Stimulated activated CD8-positive, alpha-beta memory T cell treated with anti-CD3 and anti-CD28 coated beads, Interleukin-4, amount 100 ng/mL, for 48 hours (primary cell): ENCODE measurements at places on chromosomes 5 and 9.

DNA sequence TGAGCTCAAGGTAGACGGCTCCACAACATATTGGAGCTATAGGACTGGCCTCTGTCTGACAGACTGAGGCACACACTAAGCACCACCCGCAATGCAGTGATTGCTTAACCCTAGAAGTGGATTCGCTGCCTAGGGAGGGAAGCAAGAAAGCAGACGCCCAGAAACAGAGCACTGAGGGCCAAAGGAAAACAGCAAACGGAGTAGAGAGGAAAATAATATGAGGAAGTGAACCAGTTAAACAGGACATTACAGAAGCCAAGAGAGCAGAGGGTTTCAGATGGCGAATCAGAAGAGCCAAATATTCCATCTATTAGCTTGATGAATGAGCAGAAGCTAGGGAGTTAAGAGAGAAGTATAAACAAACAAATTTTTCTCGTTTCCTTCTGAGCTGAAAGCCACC, 139.2 kb upstream of the LHFPL2 start:
- DNase-seq, result no peak

- DNase-seq, result no peak
These were observed 190.3 kb downstream of the TMEM167A start for GRCh38 chr5:82886911-82887310.

- DNase-seq, result peak; percentile 5
These were observed 78.0 kb downstream of the AMBP start for GRCh38 chr9:114000063-114000454.

GRCh38 chr9:133378408-133378962, 2.3 kb downstream of the STKLD1 start:
- no peak for DNase-seq

GRCh38 chr5:109506556-109506955, 96.8 kb upstream of the PJA2 start:
- DNase-seq, result no peak

DNA sequence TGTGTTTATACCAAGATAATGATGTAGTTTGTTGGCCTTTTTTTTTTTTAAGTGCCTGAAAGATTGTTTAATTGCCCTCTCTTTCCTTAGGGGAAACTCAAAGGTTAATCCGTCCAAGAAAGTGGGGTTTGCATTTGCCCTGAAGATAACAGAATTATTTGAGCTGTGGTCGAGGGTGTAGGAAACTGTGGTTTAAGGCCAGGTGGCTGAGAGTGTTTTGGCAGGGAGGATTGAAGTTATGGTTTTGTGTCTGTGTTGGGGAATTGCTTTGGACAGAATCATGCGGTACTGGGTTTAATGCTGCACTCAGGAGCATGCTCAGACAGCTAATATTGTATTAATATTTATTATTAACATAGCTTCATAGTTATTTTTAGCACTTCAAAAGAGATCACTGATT, 509.8 kb downstream of the EBF1 start:
- DNase-seq, result no peak

GRCh38 chr5:39019254-39019653, 54.9 kb downstream of the RICTOR start:
- no peak for DNase-seq

DNA sequence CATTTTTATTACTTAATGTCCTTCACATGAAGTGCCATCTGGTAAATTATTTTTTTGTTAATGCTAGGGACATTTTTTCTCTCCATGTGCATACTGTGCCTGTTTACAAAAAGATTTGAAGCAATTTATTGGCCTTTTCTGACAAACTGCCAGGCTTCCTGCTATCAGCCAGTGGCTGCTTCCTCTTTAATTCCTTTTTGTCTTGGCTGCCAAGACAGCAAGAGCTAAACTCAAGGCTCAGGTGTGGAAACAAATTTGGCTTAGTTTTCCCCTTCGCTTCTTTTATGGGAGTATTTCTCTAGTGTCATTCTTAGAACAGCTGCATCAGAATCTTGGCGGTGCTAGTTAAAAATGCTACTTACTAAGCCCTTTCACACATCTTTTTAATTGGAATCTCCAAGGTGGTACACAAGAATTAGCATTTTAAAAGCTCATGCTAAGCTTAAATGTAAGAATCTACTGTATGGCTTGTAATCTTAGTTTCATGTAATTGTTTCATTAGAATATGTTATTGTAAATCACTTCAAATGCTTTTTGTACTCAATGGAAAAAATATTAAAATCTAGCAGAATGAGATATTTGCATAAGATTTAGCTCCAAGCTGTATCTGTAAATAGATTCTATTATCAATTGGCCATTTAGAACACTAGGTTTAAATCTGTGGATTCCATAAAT, 134.2 kb upstream of the RASGRF2 start:
- no peak for DNase-seq

GRCh38 chr5:96150007-96150406, 188.4 kb upstream of the ELL2 start:
- no peak for DNase-seq

DNA sequence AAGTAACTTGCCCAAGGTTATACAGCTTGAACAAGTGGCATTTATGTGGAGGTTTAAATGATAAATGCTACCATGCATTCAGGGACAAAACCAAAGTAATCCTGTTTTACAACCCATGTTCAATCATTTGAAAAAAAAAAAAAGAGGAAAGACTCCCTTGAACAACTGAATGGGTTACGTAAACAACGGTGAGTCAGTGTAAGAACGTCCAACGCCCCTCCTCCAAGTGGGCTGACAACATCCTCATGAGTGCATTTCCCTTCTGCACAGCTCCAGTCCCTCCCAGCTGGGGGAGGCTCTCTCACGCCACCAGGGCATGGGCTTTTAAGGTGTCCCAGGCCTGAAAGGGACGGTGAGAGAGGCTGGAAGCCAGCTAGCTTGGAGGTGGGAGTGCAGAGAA, 90.0 kb downstream of the PRRT1B start:
- DNase-seq, result peak; percentile 76

DNA sequence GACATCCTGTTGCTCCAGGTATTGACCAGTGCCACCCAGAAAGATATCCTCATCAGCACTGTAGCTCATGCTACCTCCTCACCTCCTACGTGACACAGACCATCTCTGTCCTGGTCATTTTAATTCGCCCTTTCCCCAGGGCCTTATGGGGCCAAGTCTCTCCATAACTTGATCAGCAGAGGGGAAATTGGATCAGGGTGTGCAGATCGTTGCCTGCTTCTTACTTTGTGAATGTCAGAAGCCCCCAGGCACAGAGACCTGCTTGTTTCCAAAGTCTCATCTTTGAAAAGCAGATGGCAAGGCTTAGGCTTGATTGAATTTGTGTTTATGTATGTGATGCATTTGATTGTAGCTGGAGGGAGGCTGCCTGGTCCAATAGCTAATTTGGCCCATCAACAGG, 8.8 kb upstream of the DBH start:
- no peak for DNase-seq

DNA sequence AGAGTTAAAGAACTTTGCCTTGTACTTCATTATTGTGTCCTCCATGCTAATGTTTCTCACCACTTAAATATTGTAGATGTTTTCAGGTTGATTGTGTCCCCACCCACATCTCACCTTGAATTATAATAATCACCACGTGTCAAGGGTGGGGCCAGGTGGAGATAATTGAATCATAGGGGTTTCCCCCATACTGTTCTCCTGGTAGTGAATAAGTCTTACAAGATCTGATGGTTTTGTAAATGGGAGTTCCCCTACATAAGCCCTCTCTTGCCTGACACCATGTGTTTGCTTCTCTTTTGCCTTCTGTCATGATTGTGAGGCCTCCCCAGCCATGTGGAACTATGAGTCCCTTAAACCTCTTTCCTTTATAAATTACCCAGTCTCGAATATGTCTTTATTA, 248.3 kb downstream of the FBXL7 start:
- DNase-seq, result no peak

DNA sequence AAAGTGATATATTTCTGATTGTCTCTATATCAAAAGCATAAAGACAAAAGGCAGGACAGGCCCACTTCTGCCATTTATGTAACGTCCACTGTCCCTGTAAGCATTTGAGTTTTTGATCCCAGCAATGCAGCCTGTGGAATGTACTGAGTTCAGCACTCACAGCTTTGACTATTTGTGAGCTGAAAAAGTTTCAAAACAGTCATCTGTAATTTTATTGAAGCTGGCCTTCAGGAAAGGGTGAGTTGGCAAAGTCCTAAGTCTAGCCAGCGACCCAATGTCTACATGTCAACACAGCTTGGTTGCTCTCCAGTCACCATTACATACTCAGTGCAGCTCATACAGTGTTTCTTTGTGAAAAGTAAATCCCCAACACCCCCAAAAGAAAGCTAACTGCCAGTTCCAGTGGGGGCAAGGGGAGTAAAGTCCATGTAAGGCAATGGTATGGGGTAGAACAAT, 9.7 kb downstream of the LIFR start:
- no peak for DNase-seq

DNA sequence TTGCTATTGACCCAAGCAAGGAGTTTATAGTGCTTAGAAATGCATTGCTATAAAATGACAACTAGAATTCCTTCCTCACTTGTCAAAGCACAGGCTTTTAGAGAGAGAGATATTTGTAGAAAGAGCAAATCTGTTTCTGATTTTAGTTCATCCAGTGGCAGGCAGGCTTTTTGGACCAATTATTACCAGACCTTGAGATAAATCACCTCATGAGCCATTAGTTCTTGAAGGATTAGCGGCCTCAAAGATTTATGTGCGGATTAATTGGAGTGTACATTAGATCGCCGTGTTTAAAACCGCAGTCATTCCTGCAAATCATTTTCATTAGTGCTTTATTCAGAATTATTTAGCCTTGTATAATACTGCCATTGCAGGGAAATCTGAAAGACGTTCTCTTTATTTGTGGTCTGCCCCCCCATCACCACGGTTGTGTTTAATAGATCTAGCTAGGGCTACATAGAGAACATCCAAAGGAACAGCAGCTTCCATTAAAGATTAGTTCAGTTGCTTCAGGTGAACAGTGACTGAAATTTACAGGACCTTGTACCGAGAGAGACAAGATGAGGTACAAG, 28.8 kb upstream of the TJP2 start:
- DNase-seq, result no peak

- peak; percentile 94 for DNase-seq
These were observed 31.6 kb downstream of the ANXA2R start for GRCh38 chr5:43008363-43009153.

DNA sequence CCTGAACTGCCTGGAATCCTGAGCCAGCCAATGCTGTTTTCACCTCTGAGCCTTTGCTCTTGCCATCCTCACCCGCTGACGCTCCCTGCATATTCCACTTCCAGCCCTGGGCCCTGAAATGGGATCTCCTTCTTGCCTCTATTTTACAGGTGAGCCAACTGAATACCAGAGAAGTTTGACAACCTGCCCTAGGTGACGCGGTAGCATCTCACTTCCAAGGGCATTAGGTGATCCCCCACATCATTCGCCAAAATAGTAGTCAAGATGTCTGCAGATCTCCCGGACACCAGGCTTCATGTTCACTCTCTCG, 43.5 kb downstream of the FOXI1 start:
- DNase-seq, result no peak

DNA sequence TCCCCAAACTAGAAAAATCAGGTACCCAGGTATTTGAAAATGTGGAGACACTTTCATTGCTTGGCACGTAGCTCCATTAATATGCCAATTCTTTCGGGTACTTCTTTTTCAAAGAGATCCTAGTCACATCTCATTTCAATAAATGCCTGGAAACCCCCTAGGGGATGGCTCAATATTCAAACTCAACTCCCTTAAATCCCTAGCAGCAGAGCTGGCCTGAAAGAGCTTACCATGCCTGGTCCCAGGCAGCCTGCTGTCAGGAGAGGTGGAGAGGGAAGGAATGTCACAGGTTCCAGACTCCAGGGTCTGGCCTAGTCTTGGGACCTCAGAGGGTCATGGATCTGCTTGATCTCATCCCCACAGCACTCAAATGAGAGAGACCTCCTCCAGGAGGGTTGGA, 187.1 kb downstream of the SPOCK1 start:
- DNase-seq, result no peak

DNA sequence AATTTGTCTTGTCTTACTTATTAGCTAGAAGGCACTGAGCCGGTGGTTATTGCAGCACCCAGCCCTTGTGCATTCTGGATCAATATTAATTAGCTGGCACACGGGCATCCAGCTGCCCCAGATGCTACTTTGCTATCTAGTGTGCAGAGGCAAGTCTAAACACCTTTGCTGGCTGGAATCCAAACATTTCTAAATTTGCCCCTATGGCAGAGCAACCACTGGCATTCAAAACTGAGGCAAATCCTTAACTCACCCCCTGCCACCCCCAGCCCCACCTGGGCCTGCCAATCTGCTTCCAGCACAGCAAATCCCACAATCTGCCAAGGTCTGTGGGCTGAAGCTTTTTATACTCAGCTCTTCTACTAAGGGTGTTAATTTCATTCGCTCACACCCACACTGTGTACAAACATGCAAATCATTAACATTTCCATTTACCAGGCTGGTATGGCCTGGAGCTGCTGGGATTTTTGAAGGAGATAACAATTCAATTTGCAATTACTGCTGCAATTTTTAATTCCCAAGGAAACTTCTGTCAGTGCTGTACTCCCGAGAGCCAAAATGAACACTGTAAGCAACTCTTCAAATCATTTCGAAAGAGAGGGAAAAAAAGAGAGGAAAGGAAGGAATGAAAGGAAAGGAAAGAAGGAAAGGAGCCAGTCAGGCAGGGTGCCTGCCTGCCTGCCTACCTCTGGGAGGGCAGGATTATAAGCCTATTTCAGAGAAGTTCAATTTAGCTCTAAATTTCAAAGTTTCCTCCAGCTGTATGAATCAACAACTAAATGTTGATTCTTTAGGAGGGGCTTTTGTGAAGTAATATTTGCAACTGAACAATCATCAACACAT, 35.5 kb downstream of the RAPGEF1 start:
- DNase-seq, result no peak

DNA sequence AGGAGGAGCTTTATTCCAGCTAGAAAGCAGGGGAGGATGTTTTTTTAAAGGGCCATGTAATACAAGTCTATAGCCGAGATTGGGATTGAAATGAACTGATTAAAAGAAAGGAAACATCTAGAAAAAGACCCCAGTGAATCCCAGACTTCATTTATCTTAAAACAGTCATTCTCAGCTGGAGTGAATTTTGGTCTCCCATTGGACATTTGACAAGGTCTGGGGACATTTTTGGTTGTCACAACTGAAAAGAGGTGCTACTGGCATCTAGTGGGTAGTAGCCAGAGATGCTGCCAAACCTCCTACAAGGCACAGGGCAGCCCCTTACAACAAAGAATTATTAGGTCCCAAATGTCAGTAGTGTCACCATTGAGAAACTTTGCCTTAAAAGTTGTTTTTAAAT, 16.3 kb upstream of the SPINK4 start:
- DNase-seq, result no peak

DNA sequence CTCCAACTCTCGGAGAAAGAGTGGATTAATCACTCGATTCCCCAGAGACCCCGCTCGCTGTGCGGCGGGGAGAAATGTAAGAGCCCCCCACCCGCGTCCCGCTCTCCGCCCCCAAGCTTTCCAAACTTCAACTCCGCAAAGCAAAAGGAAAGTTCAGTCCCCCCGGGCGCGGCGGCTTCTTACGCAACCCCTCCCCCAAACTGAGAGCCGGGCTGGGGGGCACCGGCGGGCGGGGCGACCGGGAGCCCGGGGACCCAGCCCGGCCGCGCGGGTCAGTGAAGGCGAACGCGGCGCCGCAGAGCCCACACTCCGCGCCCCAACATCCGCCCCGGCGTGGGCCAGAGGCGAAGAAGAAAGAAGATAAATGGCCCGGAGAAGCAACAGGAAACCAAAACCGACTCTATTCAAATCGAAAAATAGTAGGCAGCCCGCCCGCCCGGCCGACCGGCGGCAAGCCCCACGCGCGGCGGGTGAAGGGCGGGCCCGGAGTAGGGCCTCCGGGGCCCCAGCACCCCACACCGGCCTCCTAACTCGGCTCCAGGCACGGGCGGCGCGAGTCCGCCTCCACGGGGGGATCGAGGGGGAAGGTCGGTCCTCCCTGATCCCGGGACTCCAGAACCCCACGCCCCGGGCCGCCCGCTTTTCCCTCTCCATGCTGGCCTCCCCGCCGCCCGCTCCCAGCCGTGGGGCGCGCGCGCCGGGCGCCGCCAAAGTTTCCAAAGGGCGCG, 720 bp downstream of the NOTCH1 start:
- DNase-seq, result peak; percentile 79
